ENCODE measurements at places on chromosomes 2 and 18.

GRCh38 chr2:216862628-216863398, 2.9 kb upstream of the TNP1 start:
- no peak for DNase-seq

GRCh38 chr2:42359304-42359964, 1.6 kb downstream of the COX7A2L start:
- no peak for DNase-seq

- no peak for DNase-seq
These were observed 170.6 kb downstream of the ALPK2 start for GRCh38 chr18:58458304-58458703.

- no peak for DNase-seq
These were observed 1.3 kb downstream of the LAPTM4A start for GRCh38 chr2:20050104-20050645.

DNA sequence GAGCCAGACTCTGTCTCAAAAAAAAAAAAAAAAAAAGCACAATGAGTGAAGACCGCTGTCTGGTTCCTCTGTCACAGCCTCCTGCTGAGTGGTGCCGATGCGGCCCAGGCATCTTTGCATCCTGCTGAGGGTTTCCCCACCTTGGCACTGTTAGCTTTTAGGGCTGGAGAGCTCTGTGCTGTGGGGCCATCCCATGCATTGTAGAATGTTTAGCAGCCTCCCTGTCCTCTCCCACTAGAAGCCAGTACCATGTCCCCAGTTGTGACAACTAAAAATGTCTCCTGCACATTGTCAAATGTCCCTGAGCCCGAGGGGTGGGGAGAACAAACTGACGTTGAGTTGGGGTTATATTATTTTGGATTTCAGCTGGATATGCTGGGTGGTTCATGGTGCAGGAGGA, 7.9 kb upstream of the COLEC11 start:
- no peak for DNase-seq

DNA sequence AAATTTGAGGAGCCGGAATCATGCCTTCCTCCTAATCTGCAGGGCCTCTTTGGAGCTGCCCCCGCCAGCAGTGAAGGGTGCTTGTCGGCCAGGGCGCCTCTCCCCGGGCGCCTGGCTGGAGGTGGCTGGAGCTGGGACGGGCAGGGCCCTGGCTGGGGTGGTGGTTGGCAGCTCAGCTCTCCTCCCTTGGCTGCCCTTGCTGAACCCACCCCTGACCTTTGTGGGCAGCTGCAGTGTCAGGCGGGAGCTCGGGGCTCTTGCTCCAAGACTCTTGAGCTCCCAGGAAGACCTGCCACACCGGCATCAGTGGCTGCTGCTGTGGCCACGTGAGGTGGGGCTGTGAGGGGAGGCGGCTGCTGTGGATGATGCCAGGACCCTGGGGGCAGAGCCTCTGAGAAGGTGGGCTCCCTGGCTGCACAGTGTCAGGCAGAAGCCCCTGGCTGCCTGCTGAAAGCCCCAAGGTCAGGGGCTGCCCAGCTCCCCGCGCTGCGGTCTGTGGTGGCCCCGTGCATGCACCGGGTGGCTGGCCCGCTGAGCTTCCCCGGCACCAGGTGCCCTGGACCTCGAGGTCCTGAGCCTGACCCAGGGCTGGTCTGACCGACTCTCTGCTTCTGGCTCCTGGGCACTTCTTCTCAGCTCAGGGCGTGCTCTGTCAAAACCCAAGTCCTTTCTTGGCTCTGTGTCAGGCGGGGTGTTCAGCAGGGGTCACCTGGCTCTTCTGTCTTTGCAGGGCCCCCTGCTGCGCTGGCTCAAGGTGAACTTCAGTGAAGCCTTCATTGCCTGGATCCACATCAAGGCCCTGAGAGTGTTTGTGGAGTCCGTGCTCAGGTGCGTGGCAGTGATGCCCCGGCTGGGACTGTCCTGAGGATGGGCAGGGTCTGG, 34.5 kb downstream of the PDIA6 start:
- DNase-seq = no peak

GRCh38 chr2:105787376-105788318, 42.9 kb downstream of the NCK2 start:
- DNase-seq = no peak

DNA sequence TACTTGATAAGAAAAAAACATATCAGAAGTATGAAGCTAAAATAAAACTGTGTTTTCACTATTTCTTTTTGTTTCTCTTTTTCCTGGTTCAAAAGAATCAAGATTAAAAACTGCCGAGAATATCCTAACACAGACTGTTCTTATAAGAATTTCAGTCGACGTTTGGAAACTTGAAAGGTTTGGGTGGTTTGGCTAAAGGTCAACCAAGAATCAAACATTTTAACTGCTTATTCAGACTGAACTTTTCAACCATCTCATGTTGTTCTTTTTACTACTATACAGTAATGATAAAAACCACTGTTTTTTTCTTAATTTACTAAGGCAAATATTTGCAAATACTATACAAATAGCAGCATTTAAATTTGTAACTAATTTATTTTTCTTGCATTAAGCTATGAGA, 308.5 kb upstream of the TFPI start:
- DNase-seq = no peak

DNA sequence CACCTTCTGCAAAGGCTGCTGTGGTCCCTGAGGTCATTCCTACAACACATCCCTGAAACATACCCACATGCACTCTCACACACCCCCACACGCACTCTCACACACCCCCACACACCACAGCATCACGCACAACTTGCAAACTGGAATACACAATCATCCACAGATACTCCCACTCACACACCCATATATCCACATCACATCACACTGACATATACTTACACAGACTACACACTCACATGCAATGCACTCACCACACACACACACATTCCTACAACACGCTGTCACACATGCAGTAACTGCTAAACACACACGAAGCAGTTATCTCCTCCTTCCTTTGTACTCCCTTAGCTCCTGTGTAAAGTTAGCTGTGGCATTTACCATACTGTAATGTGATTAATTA, 57.1 kb upstream of the PKDCC start:
- no peak for DNase-seq

DNA sequence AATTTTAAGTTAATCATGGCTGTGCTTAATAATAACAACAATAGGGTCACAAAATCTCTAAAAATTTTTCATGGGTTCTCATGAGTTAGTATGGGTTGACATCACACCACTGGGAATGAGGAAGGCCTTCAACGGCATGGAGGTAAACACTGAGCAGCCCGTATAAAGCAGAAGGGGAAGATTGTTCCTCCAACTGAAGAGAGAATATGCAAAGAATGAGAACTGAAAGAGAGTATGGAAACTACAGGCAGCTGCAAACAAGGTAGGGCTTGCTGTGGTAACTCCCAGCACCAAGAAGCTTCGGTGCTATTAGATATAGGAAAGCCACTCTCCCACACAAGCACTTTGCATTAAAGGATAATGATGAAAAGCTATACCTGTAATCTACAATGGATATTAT, 1242.3 kb upstream of the CELF4 start:
- no peak for DNase-seq

DNA sequence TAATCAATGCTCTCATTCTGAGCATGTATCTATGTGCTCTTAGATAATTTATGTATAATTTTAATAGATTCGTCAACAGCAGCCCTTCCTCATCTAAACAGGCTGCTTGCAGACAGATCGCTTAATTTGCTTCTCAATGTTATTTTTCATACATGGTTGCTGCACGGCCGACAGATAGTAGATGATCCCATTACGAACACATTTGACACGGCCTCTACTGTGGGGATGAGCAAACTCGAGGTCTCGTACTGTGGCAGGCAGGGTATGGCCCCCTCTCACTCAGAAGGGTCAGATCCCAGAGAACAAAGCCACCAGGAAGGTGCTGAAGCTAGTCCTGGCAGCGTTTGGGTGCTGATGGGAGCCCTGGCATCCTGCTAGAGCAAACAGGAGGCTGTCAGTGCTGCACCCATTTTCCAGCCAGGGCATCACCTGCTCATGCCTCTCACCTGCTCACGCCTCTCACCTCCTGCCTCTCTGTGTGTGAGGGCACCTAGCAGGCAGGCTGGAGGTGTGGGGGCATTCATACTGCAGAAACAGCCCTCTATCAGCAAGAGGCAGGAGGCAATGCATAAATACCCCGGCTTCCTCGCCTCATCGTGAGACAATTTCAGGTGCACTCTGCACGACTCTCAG, 80.0 kb downstream of the KLHL29 start:
- DNase-seq = no peak

DNA sequence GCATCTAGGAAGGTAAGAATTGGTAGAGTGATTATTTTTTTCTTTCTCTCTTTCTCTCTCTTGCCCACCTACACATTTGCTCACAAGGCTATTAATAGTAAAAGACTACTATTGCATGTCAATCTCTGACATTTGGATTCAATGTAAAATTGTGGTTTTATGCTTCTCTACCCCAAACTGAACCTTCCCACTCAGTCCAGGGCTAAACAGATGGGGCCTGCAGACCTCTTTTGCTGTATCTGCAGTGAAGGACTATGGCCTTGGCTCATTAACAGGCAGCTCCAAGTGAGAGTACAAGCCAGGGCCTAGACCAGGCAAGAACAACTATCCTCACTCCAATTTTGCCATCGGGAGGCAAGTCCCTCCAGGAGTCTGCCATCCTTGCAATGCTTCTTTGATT, 68.3 kb upstream of the ARL4C start:
- DNase-seq = no peak

DNA sequence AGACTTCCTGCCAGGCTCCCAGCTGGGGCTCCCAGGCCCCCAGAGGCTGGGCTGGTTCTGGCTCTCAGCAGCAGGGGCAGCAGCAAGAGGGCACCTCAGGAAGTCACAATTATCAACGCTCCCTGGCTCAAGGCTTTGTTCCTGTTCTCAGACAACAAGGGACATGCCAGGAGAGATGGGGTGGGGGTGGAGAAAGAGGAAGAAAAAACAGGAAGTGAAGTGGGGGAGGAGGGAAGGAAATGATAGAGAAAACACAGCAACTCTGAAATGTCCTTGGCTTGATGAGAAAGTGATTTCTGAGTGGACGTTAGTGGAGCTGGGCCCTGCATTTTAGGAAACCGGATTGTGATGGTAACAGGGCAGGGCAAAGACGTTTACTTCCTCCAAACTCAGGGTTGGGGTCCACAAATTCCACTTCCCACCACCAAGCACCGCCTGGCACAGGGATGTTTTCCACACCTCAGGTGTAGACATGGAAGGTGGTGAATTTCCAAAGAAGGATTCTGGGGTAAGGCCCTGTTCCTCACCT, 40.4 kb downstream of the CYRIA start:
- DNase-seq = no peak

GRCh38 chr2:23767876-23768621, 158.9 kb downstream of the ATAD2B start:
- no peak for DNase-seq

DNA sequence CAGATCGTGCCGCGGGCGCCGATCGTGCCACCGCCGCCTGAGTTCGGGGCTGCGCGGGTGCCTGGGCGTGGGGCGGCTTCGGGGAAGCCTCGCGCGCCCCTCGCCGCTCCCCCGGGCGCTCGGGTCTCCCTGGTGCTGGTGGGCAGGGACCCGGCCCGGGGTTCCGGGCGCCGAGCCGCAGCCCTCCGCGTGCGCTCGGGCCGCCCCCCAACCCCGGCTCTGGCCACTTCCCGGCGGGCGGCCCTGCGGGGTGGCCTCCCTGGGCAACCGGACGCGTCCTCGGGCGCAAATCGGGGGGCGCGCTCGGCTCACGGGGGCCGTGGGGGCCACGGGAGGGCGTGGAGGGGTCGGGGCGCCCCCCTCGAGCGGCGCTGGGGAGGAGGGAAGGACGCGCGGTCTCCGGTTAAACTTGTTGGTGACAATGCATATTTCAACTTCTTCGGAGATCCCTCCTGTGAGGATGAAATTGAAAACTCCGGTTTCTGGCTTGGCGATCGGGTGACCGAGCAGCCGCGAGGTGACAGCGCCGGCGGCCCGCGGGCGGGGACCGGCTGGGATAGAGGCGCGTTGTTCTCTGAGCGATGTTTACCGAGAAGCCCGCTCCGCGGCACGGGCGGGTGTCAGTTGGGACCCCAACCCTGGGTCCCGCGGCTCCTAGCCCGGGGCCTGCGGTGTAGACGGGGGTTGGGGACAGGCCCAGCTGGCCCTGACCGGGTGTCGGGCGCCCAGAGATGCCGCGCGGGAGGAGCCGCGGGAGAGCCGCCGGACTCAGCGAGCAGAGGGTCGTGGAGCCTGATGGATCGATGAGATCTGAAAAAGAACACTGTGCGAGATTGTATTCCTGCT, 676 bp downstream of the SH3BP4 start:
- no peak for DNase-seq

GRCh38 chr18:61556862-61557261, 223.6 kb downstream of the CDH20 start:
- DNase-seq = no peak

DNA sequence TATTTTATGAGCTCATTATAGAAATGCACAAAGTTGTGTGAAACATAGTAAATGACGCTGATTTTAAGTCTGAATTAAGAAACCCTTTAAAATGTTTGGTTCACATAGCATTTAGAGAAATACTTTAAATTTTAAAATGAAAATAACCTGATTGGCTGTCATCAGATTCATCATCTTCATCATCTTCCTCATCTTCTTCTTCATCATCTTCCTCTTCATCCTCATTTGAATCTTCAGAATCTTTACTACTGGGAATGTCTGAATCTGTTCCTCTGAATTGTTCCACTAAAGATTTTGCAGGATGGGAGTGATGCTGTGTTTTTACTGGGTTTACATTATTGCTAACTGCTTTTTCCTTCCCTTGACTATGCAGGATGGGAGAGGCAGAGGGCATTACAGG, 146.1 kb upstream of the WDSUB1 start:
- no peak for DNase-seq

DNA sequence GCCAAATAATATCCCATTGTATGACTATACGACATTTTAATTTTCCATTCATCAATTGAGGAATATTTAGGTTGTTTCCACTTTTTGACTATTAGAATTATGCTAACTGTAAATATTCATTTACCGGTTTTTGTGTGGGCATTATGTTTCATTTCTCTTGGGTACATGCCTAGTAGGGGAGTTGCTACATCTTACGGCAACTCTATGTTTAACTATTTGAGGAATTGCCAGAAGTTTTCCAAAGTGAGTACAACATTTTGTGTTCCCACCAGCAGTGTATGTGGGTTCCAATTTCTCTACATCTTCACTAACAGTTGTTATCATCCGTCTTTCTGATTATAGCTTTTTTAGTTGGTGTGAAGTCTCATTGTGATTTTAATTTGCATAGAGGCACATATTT, 1.6 kb upstream of the KDSR start:
- no peak for DNase-seq

GRCh38 chr2:154161286-154161685, 289.6 kb downstream of the GALNT13 start:
- DNase-seq = no peak

Measured in right renal cortex interstitium (tissue), 3 donors.